ENCODE measurements at places on chromosomes 7 and 10.

DNA sequence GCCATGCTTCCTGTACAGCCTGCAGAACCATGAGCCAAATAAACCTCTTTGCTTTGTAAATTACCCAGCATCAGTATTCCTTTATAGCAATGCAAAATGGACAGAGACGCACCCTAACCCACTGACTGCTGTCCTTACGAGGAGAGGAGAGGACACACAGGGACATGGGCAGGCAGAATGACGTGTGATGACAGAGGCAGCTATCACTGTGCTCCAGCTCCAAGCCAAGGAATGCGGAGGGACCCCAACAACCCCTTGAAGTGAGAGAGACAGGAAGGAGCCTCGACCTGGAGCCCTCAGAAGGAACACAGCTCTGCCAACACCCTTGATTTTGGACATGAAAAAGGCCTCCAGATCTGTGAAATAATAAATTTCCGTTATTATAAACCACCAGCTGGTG is 46.6 kb upstream of the EBF3 start:
- no peak for DNase-seq

- no peak for DNase-seq
These were observed 120.3 kb downstream of the NPY start for GRCh38 chr7:24404315-24404714.

- no peak for DNase-seq
These were observed 240.9 kb upstream of the PTER start for GRCh38 chr10:16195894-16196293.

DNA sequence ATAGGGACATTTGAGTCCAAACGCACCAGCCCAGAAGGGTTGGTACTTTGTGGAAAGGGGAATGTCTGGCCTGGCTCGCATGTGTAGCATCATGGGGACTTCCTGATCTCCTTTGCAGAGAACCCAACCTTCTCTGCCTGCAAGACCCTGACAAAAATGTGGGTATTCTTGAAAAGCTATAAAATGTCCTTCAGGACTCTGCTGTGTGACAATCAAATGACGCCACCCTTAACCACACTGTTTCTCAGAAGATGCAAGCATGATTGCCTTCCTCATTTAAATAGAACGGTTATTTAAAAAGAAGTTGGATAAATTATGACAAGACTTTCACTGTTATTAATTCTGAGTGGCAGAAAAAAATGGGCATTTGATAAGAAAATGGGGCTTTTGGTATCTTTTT is 15.1 kb upstream of the GPR15LG start:
- no peak for DNase-seq

- DNase-seq = no peak
These were observed 31.2 kb downstream of the LRRC4 start for GRCh38 chr7:128000048-128000447.

DNA sequence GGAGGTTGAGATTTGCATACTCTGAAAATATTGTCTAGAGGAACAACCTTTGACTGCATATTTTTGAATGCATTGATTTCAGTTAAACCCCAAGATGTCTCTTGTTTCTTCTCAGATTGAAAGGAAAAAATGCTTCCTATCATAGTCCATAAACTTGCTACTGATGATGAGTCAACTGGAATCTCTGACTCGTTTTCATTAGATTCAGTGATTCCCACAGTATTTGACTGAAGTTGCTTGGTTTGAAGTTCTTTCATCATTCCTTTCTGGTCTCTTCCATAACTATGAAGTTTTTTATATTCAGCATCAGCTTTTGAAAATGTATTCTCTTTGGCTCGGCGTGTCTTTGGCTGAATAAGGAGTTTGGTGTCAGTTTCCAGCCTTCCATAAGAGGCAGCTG is 10.7 kb downstream of the PEX1 start:
- no peak for DNase-seq

GRCh38 chr7:20193242-20193777 is 23.9 kb downstream of the MACC1 start:
- no peak for DNase-seq

- peak; percentile 24 for DNase-seq
These were observed 26.9 kb upstream of the TRIM56 start for GRCh38 chr7:101058355-101058754.

- DNase-seq = no peak
These were observed 164.7 kb upstream of the HPS1 start for GRCh38 chr10:98611436-98611835.

GRCh38 chr10:104368381-104368780 is 14.7 kb downstream of the CFAP58 start:
- DNase-seq = no peak

- DNase-seq = no peak
These were observed 22.5 kb downstream of the C10orf67 start for GRCh38 chr10:23322082-23322481.

- no peak for DNase-seq
These were observed 313.4 kb upstream of the SEMA3C start for GRCh38 chr7:81232084-81232799.

GRCh38 chr10:113069595-113069994 is 119.5 kb downstream of the TCF7L2 start:
- no peak for DNase-seq

- no peak for DNase-seq
These were observed 133.3 kb downstream of the TEX36 start for GRCh38 chr10:125549653-125550052.

DNA sequence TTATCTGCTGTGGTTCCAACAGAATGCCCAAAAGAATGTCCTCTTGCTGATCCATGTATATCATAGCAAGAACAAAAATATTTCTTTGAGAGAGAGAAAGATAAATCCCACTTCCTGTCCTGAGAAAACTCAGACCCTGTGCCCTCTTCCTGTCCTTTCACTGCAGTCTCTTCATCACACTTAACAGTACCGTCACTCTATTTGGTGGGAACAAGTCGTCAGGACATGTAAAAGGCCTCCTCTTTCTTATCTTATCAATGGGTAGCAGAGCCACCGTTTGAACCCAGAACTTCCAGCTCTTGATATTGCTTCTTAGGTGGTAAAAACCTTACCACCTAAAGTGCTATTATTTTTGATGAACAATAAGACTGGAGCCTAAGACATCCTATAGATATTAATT is 43.9 kb downstream of the CHRM2 start:
- no peak for DNase-seq

DNA sequence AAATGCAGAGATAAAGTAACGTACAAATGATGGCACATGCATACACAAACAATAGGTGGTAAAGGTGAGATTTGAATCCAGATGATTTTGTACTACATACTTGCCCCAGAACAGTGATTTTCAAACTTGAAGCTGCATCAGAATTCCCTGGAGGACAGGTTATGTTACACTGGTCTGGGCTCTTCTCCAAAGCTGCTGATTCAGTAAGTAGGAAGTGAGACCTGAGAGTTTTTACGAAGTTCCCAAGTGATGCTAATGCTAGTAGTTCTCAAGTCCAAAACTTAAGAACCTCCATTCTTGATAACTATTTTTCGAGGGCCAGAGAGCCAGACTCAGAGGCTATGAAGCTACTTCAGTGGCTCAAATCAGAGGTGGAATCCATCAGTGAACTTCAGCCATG is 159.0 kb upstream of the POM121L12 start:
- DNase-seq = no peak

DNA sequence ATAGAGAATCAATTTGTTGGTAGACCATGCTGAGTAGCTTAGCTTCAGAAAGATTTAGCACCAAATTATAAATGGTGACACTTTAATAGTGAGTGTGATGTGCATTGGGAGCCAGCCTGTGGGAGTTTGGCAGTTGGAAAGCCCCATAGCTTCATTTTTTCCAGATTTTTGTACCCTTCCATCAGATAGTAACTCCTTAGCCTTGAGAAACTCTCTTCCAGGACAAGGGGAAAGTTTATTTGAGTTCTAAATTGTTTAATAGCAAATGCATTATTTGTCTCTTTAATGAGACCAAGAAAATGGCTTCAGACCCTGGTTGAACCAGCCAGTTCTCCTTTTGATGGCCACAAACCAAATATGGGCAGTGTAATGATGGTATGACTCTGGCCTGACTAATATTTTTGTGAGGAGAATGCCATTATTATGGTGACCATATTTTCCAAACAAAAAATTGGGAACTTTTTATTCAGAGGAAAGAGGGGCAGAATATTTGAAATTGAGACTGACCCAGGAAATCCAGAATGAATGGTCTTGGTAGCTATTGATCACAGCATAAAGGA is 49.8 kb downstream of the PLCE1 start:
- no peak for DNase-seq

DNA sequence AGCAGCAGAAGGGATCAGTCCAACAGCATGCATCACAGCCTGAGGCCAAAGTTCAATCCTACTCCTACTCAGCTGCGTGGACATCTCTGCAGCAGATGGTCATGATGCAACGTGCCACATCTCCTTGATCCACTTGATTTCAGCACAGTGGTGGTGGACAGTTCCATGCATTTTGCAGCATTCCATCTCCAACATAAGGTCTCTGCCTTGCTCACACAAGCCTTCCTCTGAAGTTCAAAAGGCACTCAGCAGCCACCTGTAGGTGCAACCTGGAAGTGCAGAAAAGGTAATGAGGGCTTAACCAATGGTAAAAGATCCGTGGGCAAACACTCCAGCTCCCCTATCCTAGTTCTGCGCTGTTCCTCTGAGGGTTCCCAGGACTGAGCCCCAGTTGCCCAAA is 57.5 kb upstream of the CHCHD3 start:
- no peak for DNase-seq

DNA sequence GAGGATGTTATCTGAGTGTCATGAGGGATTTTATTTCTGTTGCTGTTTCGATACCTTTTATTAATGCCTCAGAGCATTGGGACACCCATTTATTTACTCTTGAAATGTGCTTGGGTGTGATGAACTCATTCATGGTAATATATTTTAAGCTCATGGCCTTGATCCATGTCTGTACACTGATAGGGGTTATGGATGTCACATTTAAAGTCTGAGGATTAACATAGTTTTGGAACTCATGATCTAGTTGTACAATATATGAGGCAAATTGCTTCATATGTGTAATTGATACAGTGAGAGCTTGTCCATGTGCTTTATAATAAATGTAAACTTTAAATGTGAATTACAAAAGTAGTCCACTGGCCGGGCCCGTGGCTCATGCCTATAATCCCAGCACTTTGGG is 23.0 kb upstream of the ZRANB1 start:
- no peak for DNase-seq

DNA sequence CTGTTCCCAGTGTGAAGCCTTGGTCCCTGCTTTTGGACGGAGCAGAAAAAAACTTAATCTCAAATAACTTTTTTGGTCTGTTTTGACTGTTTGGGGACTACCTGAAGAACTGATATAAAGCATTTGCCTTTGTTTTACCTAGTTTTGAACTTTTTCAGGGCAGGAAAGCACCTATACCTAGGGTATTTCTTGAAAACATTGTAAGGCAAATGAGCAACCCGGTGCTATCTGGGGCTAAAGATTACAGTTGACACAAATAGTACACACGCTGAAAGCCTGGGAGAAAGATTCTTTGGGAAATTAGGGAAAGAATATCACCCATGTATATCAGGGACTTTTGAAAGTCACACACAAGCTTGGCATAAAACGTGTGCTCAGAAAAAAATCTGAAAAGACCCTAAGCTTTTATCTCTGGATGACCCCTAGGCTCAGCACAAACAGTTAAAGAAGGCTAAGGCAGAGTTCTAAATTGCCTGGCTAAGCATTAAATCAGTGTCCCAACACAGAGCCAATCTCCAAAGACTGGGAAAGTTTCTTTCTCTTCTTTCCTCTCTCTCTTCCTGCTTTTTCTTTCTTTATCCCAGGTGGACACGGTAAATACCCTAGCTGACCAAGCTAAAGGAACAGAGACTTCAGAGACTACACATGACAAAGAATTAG is 389.8 kb downstream of the SH2D4B start:
- no peak for DNase-seq

Measured in stimulated activated CD4-positive, alpha-beta T cell treated with anti-CD3 and anti-CD28 coated beads, Interleukin-12 subunit alpha, Interleukin-12 subunit beta, amount 100 ng/mL, for 24 hours (primary cell).